ENCODE measurements at places on chromosomes 5 and 9.

DNA sequence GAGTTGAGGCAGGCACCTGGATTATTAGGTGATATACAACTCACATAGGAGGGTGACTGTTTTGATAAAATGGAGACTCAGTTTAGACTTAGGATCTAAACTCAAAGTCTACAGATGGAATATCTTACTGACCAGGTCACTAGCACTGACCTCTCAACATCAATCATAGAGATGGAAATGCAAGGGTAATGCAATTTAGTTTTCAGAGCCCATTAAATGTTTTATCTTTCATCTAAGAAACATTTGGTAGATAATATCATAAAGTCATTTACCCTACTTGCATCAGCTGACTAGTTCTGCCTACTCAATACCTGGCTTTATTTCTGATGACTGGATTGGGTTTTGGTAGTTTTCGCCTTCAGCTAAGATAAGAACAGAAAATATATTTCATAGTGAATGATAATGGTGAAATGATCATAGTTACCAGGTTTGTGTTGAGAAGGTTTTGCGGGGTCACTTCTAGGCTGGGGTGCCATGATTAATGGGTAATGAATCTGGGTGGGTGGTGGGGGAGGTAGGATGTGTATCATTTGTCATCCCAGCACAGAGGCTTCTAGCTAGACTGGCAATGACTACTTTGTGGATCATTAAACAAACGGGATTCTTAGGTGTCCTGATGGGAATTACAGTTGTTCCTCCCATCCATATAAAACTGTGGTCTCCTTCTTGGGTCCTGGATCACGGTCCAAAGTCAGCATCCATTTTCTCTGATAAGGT lies 173.4 kb downstream of the PPP2R2B start:
- DNase-seq: no peak

GRCh38 chr9:94082956-94083355 lies 1.3 kb upstream of the PTPDC1 start:
- no peak for DNase-seq

DNA sequence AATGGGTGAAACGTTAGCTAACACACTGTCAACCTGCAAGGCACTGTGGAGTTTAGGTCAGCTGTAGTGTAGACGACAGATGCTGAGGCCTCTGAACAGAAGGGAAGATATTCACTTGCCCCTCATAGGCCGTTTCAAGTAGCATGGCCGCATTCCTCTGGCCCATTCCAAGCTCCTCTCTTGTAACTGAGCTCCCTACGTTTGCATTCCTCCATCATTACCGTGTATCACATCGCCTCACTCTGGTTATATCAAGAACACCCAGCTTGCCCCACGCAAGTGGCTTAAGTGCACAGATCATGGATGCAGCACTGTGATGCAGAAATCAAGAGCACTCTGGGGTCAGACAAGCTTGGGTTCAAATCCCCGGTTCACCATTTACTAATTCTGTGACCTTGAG lies 43.3 kb downstream of the PRELID2 start:
- DNase-seq: no peak

DNA sequence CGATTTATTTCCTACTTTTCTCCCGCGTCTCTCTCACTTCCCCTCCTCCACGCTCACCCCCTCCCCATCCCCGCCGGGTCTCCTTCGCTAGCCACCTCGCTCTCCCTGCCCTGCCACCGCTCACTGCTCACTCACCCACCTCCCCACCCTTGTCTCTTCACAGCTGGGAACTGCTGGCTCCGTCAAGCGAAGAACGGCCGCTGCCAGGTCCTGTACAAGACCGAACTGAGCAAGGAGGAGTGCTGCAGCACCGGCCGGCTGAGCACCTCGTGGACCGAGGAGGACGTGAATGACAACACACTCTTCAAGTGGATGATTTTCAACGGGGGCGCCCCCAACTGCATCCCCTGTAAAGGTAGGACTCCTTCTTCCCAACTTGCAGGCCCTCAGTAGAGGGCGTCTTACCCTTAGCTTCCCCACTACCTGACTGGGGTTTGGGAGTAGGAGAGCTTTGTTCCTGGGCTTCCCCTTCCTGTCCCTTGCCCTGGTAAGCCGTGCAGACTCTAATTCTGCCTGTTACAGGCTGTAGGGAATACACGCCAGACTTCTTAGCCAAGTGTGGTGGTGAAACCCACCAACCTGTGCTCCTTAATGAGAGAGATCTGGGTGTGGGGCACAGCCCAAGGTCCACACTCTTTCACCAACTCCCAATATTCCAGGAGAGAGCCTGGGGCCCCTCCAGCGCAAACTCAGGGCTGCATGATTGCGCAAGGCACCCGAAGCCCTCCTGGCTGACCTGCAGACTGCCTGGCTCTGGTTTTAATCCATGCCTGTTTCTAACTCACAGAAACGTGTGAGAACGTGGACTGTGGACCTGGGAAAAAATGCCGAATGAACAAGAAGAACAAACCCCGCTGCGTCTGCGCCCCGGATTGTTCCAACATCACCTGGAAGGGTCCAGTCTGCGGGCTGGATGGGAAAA lies 2.5 kb downstream of the FST start:
- DNase-seq: no peak

DNA sequence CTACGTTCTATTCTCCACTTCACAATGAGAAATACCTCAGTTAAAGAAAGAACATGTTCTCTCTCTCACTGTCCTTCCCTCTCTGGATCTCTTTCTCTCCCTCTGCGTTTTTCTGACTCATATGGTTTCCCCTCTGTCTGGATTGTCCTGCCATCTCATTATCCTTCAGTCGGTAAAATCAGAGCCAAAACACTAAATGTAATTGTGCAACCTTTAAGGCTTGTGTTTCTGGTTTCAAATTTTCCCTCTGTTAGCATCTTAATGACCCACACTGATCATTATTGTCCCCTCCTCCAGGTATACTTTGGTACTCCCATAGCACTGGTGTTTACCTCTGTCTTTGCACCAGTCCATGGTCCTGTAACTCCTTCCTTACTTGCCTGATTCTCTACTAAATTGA lies 509.4 kb upstream of the C9orf72 start:
- DNase-seq: no peak

DNA sequence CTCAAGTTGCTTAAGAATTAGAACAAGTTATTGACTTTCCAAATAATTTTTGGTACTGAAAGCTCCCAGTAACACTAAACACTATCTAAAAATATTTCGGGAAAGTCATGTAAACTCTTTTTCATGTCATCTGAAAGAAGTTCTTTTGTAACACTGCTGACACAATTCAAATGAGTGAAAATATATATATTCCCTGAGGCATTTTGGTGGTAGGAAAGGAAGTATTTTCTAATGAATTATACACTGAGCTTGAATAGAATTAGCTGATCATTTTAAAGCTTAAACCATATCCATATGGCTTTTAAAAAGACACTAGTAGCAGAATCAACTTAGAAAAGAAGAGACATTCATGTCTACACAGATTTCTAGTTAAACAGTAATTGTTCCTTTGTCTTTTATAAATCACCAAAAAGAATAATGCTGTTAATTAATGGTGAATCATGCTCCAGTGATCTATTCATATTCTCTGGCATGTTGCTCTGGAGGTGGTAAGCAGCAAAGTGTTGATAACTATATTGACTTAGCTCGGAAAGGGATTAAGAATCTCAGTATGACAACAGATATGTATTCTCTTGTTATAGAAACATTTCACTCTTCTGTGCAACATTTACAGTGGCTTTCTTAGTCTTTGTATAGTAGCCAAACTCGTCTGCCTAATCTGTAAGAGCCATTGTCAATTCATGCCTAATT lies 27.4 kb upstream of the RFX3 start:
- no peak for DNase-seq

DNA sequence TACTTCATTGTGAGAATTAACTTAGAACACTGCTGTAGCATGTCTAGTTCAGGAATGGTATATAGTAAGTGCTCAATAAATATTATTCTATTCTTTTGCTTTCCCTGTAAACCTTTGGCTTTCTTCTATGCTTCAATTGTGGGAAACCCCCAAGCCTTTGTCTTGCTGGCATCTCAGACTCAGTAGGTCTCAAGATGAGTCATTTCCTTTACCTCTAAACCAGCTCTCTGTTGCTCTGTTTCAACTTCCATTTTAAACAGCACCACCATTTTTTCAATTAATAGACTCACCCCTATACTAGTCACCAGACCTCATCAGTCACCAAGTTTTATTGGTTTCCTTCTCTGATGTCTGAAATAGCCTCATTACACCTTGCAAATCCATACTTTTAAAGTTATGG lies 43.5 kb downstream of the DMAC1 start:
- no peak for DNase-seq

- DNase-seq: peak; percentile 4
These were observed 15.0 kb downstream of the HMHB1 start for GRCh38 chr5:143826951-143827444.

DNA sequence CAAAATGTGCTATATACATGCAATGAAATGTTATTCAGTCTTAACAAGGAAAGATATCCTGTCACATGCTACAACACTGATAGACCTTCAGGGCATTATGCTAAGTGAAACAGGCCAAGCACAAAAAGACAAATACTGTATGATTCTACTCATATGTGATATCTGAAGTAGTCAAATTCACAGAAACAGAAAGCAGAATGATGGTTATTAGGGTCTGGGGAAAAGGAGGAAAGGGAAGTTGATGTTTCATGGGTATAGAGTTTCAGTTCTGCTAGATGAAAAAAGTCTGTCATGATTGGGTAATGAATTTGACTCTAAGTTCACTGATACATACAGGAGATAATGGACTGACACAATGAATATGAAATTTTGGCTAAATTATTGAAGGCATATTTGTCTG lies 11.2 kb upstream of the RIC1 start:
- no peak for DNase-seq

DNA sequence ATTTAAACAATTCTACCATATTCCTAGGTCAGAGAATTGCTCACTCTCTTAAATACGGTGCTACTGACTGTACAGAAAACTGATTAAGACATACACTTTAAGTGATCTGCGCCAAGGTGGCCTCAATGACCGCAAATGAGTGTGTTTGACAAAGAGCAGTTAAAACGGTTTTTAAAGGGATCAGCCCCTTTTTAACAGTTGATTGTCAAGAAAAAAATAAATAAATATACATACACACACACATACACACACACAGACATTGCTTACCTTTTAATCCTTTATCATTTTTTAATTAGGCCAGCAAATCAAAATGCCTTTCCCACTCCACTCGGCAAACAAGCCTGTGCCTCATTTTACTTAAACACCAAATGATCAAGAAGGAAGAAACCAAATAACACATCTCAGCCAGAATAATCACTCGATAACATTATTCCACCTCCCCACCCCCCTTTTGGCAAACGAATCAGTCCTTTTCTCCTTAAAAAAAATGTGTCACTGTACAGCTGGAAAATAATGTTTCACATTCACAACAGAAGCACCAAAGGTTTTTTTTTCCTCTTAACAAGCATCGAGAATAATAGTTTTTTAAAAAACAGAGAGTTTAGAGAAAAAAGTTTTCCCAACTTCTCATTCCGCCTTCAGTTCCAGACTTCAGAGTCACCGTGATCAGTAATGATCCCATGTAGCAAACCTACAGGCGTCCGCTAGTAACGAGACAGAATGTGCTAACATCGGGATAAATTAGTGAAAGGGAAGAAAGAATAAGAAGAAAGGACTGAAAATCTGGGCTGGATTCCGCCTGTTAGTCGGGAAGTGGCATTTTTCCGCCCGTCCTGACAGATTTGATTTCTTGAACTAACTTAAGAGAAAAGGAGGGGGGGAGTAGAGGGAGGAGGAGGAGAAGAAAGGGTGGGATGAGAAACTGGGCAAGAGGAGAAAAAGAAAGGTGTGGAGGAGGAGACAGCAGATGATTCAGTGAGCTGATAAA lies at the start of gene ZNF608:
Gene ZNF608, minus strand, starts transcription at position 712 of the 988 bp plus-strand sequence. CDS start 1,650 bp downstream, outside the sequence.
- DNase-seq: no peak

- DNase-seq: no peak
These were observed 1.1 kb downstream of the SLC6A7 start for GRCh38 chr5:150190987-150191386.

GRCh38 chr5:5473226-5473625 lies 50.7 kb downstream of the ICE1 start:
- DNase-seq: no peak

DNA sequence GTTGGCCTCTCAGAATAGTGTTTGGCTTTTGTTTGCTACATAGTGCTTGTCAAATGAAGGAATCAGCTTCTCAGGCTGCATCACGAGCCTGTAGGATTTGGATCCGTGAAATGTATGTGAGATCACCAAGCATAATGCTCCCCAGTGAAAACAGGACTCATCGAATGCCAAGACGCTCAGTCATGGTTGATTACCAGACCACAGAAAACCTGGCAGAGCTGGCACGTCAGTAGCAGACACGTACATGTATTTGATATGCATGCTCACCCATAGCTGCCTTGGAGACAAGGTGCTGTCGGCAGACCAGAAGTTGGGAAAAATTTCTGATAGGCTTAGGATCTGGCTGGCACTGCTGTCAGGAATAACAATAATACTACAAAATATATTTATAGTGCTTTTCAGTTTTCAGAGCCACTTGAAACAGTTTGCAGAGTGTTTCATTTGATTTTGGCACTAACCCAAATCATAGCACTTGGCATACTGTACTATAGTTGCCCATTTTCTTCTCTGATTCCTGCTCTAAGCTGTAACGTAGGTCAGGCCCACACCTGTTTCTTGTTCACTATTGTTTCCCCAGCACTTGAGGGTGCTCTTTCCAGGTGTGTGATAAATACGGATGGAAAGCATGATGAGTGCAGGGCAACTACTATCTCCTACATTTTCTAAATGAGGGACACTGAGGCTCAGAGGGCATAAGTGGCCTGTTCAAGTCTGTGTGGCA lies 226.1 kb downstream of the NR3C1 start:
- no peak for DNase-seq

- DNase-seq: no peak
These were observed 117.6 kb downstream of the EFNA5 start for GRCh38 chr5:107553117-107553555.

DNA sequence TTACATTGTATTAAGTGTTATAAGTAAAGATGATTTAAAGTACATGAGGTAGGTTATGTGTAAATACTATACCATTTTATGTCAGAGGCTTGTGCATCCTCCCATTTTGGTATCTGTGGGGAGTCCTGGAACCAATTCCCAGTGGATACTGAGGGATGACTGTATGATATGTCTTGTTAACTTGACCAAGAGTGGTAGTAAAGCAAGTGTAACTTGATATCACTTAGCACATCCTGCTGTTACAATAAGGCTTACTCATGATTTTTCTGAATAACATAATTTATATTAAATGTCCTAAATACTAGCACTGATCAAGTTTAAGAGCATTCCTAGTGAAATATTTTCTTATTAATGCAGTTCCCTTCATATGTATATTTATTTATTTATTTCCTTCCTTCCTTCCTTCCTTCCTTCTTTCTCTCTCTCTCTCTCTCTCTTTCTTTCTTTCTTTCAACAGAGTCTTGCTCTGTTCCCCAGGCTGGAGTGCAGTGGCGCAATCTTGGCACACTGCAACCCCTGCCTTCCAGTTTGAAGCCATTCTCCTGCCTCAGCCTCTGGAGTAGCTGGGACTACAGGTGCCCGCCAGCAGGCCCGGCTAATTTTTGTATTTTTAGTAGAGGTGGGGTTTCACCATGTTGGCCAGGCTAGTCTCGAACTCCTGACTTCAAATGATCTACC lies 7.5 kb downstream of the NDFIP1 start:
- no peak for DNase-seq

Data from stimulated activated CD4-positive, alpha-beta T cell treated with anti-CD3 and anti-CD28 coated beads, Interleukin-12 subunit alpha, Interleukin-12 subunit beta, amount 100 ng/mL, for 24 hours (primary cell).